ENCODE measurements at places on chromosomes 7 and 10. TPM values are rescaled to one million over a fixed set of nuclear protein-coding genes. Genes with fewer than 3 reads are reported as not detected.

- no peak for DNase-seq
Measured at GRCh38 chr7:136339464-136339863, 362.3 kb upstream of the MTPN start.

DNA sequence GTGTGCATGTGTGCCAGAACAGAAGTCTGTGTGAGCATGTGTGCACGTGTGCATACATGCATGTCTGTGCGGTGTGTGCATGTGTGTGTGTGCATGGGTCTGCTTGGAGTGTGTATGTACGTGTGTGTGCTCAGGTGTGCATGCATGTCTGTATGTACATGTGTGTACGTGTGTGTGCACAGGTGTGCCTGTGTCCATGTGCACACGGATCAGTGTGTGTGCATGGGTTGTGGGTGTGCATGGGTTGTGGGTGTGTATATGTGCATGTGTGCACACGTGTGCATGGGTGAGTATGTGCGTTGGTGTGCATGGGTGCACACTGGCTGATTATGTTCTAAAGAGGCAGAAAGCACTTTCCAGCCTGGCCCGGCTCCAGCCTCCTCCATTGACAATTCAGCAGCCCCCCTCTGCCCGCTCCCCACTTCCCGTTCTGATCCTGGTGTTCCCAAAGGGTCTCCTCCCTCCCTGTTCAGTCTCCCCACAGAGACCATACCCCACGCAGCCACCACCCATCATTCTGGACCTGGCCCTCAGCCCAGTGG, 44.1 kb upstream of the PDGFA start:
- DNase-seq = no peak

DNA sequence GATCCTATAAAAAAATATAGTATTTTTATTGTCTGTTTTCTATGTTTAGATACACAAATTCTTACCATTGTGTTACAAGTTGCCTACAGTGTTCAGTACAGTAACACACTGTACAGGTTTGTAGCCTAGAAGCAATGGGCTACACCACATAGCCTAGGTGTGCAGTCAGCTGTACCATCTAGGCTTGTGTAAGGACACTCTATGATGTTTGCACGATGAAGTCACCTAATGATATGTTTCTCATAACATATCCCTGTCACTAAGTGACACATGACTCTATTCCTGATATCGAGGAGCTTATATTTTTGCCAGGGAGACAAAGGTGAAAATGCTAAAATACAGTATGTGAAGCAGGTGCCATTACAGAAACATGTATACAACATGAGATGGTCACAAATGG, 18.6 kb downstream of the ZNF25 start:
- no peak for DNase-seq

The ZNF438 gene
- polyA plus RNA-seq = 5.9 TPM
